ENCODE measurements at places on chromosomes 6 and 20. TPM values are rescaled to one million over a fixed set of nuclear protein-coding genes. Genes with fewer than 3 reads are reported as not detected.

Gene HMGN4
- total RNA-seq, result 63.3 TPM

Gene TSPO2
- total RNA-seq, result not detected

Gene IL17A
- total RNA-seq, result not detected

Gene FERMT1
- 17.4 TPM for total RNA-seq

Gene SRMS
- total RNA-seq, result not detected

Gene ARHGAP40
- 0.02 TPM for total RNA-seq

Gene RHAG
- total RNA-seq, result 0.07 TPM

Gene GPSM3
- 0.35 TPM for total RNA-seq

Gene TSHZ2
- not detected for total RNA-seq

Gene ACOT13
- total RNA-seq, result 27.3 TPM

Gene PRDM1
- total RNA-seq, result 5.3 TPM

Gene SMLR1
- total RNA-seq, result not detected

Gene KIF6
- total RNA-seq, result 0.16 TPM

Gene CNR1
- total RNA-seq, result 0.55 TPM

Gene CCR6
- 0.07 TPM for total RNA-seq

Gene RGS17
- 7.2 TPM for total RNA-seq

Gene HCRTR2
- not detected for total RNA-seq

Gene DBNDD2
- 28.9 TPM for total RNA-seq

Gene SLC17A3
- total RNA-seq, result 1.1 TPM

Gene FRMD1
- total RNA-seq, result 0.02 TPM

Gene AGPAT4
- total RNA-seq, result 4.8 TPM

Gene MAS1
- total RNA-seq, result not detected

Gene PHIP
- 5.3 TPM for total RNA-seq

Gene EBF4
- 2.5 TPM for total RNA-seq

Gene HLA-DOA
- total RNA-seq, result not detected

Gene MEP1A
- not detected for total RNA-seq

Gene CDH26
- total RNA-seq, result 0.14 TPM

Gene EDN3
- total RNA-seq, result 0.72 TPM

Gene DLL1
- total RNA-seq, result 0.15 TPM

Gene NKAIN4
- 9.4 TPM for total RNA-seq

Gene FAM83C
- total RNA-seq, result 0.06 TPM

Gene COL9A1
- total RNA-seq, result 0.05 TPM

Gene SLC22A7
- not detected for total RNA-seq

Gene RALGAPA2
- total RNA-seq, result 1.2 TPM

Gene RNF8
- total RNA-seq, result 22.3 TPM

Gene ZBTB9
- 11.8 TPM for total RNA-seq

Gene ACTL10
- not detected for total RNA-seq

Gene SLC22A2
- total RNA-seq, result not detected

Gene OTOR
- not detected for total RNA-seq

Gene PSORS1C2
- total RNA-seq, result not detected

Gene CLVS2
- total RNA-seq, result 0.14 TPM

Gene PRKN
- total RNA-seq, result 0.02 TPM

Gene NOX3
- total RNA-seq, result not detected

Gene KCNQ5
- total RNA-seq, result 1.6 TPM

Gene NEDD9
- total RNA-seq, result 40.6 TPM

Gene HLA-DPB1
- total RNA-seq, result not detected

Gene RNF39
- total RNA-seq, result not detected
